Stimulated activated CD4-positive, alpha-beta T cell treated with anti-CD3 and anti-CD28 coated beads, Interleukin-1b, Interleukin-23, amount 100 ng/mL, for 1 hour (primary cell): ENCODE measurements at places on chromosomes 4 and X.

DNA sequence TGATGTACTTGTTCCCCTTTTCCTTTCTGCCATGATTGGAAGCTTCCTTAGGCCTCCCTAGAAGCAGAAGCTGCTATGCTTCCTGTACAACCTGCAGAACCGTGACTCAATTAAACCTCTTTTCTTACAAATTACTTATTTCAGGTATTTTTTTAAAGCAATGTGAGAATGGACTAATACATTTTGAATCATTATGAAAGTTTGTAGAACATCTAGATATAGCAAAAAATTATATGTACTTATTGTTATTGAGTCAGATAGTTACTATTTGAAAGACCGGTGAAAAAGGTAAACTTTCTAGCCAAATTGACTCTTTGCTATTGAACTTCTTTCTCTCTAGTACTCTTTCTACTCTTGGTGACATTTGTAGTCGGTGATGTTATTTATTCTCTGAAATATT, 777.3 kb upstream of the GALNTL6 start:
- DNase-seq: no peak

DNA sequence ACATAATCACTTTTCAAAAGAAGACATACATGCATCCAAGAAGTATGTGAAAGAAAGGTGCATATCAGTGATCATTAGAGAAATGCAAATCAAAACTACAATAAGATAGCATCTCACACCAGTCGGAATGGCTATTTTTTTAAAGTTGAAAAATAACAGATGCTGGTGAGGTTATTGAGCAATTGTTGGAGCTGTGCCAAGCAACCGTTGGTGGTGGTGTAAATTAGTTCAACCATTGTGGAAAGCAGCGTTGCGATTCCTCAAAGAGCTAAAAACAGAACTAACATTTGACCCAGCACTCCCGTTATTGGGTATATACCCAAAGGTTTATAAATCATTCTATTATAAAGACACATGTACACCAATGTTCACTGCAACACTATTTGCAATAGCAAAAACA, 14.2 kb downstream of the COX7B2 start:
- no peak for DNase-seq

DNA sequence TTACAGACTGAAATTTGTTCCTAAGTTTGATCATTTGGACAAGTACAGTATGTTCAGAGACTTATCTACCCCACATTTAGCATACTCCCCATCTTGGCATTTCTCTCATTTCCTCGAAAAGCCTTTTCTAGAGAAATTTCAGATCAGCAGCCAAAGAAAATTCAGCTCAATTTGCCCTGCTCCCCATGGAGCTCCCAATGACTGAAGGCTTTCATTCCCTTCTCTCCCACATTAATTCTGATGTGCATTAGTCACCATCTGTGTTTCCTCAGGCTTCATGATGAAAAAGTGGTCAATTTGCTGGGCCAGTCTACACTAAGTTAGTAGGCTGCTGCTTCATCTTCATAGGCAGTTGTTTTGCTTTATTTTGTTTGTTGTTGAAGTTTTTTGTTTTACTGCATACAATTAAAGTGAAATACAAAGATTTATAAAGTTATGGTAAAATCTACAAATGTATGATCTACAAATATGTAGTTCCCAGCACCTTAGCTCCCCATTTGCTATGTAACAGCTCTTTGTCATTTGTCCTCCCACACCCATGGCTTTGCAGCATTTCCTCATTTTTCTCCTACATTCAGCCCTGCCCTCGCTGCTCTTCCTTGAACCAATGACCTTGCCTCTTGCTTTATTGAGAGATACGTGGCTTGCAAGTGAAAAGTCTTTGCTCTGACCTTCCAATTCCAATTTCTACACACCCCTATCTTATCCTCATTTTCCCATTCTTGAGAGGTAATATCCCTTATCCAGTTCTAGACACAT, 193.9 kb downstream of the ANAPC10 start:
- no peak for DNase-seq

DNA sequence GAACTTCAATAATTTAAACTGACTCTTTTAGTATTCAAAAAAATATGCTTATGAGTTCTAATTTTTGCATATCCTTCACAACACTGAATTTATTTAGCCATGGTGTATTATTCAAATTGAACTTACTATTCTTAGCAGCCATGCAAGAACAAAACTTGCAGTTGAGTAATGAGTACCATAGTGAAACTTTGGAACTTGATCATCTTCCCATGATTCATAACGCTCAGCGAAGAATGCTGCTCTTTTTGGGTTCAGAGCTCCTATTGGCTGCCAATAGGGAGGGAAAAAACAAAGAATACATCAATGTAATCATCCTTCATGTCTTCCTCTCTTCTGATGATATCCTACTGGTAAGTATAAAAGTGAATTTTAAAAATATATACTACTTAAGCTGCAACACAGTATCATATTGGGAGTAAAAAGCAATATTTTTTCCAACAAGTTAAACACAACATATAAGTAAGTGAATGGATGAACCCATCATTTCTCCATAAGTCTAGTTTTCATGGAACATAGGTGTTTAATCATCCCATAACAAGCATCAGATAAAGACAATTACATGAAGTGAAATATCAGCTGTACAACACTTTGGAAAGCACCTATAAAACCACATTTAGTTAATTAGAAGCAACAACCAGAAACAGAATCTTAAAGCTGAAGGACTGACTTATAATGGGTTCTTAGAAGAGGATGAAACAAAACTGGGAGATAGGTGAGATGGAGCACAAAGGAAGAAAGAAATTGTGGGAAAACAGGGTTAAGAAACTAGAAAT, 145.2 kb upstream of the MAB21L2 start:
- DNase-seq: no peak

DNA sequence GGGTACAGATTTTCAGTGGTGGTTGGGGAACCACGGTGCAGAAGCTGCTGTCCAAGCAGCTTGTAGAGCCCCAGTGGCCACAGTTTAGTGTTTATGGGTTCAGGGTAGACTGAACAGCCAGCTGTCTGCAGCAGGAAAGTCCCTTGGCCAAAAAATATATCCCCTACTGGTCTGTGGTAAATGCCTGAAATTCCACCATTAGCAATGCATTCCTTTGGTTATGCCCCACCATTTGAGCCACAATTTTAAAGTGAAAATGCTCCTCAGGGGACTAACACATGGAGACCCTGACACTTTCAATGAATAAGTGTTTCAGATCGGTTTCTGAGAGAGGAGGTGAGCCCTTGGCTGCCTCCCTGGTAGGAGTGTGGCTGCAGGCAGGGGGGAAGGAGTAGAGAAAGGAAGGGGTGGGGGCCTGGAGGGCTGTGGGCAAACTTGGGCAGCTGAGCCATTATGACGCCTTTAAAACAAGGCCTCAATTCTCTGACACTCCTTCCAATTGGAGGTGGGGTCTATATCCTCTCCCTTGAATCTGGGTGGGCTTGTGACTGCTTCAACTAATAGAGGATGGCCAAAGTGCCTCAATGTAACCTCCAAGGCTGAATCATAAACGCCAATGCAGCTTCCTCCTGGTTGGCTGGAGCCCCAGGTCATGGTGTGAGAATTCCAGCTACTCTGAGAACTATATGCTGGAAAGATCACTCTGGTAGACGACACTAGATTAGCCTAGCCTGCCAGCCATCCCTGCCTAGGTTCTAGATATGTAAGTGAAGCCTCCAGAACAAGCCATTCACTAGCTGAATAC, 75.8 kb upstream of the ATP6AP2 start:
- no peak for DNase-seq

GRCh38 chrX:154022108-154022507, 2.4 kb upstream of the IRAK1 start:
- no peak for DNase-seq

DNA sequence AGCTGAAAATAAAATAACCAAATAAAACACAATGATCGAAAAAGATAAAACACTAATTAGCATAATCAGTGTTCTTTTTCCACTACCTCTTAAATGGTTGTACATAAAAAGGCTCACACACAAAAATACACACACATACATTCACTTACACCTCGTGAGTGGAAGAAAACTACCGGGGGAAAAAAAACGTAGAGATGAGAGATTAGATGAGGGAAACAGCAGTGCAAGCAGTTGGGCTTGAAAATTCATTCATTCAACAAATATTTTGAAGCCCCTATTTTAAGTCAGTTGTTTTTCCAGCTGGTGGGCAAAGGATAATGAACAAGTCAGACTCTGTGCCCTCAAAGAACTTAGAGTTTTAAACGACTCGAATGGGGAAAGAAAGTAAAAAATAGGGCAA, 1.0 kb downstream of the TBCK start:
- DNase-seq: no peak

- DNase-seq: no peak
Observed at GRCh38 chrX:34325460-34325859, 193.3 kb upstream of the FAM47A start.

DNA sequence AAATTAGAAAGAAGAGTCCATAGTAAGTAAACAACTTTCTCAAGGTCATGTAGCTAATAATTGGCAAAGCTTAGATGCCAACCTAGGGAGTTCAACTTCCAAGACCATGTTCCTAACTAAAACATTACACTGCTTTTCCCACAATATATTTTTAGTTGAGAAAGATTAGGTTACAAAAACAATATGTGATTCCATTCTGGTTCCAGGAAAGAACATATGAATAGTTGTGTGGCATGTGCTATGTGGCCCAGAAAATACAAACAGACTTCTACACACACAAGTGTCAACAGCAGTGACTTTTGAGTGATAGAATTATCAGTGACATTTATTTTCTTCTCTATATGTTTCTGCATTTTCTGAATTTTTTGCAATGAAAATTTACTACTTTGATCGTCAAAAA, 62.7 kb upstream of the EDNRA start:
- DNase-seq: no peak

- no peak for DNase-seq
Observed at GRCh38 chr4:184805462-184806228, 20.1 kb downstream of the ACSL1 start.

DNA sequence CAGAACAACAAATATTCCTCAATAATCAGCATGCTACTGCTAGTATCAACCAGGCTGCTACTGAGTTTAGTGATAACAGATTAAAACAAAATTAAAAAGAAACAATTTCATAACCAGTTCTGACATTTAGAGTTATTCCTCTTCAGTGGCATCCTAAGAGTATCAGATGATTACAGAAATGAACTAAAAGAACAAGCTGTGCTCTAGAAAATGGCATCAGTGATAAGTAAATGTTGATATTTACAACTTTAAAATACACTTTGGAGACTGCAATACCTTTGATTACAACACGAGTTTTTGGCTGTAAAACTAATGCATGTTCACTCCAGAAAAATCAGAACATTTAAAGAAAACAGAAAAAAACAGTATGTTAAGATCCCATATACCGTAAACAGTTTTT, 72.9 kb downstream of the ADGRA3 start:
- no peak for DNase-seq

- DNase-seq: no peak
Observed at GRCh38 chrX:105190252-105190853, 30.1 kb downstream of the TEX13A start.

DNA sequence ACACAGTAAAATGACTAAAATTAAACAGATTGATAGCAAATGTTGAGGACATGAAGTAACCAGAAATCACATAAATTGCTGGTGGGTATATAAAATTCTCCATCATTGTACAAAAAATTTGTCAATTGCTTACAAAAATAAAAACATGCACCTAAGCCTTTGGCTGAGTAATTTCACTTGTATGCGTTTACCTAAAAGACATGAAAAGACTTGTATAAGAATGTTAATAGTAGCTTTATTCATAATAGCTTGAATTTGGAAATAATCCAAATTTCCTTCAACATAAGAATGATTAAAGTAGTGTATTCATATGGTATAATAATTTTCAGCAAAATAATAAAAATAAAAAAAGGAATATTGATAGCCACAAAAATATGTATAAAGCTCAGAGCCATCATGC, 37.7 kb downstream of the PDHA2 start:
- DNase-seq: no peak

GRCh38 chrX:40579141-40579540, 1.6 kb upstream of the ATP6AP2 start:
- no peak for DNase-seq

GRCh38 chr4:107885865-107886264, 45.5 kb upstream of the CYP2U1 start:
- DNase-seq: no peak

- no peak for DNase-seq
Observed at GRCh38 chr4:117560329-117560728, 474.0 kb upstream of the NDST3 start.

- DNase-seq: no peak
Observed at GRCh38 chrX:39244147-39244546, 442.9 kb downstream of the MID1IP1 start.

DNA sequence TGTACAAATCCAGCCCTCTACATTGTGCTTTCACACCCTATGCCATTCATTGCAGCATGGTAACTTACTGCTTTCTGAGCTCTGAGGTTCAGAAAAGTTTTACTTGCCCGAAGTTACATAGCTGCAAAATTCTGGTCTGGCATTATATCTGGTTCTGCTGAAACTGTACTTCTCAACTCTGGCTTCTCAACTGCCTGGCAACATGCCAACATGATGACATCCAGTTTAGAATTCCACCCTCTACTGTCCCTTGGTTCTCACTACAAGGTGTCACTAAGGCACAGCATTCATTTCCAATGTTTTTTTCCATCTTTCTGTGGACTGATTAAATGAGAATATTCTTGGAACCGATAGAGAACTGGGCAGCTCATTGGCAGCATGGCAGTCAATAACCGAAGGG, 242.9 kb upstream of the PRPS2 start:
- DNase-seq: no peak

DNA sequence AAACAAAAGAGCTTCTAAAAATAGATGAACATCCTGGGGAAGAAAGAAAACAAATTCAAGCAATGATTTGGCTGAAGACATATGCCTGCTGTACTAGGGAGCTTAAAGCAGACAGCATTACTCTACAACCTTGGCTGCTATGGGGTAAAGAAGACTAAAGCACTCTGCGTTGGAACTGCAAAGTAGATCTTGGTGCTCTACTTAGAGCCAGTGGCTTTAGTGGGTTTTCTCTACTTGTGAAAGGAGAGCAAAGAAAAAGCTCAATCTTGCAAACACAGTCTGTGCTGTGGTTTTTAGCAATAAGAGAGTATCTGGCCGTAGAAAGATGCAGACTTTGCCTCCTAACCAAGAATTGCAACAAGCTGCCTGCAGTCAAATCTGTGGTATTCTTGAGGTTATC, 334.7 kb upstream of the NDST3 start:
- no peak for DNase-seq

DNA sequence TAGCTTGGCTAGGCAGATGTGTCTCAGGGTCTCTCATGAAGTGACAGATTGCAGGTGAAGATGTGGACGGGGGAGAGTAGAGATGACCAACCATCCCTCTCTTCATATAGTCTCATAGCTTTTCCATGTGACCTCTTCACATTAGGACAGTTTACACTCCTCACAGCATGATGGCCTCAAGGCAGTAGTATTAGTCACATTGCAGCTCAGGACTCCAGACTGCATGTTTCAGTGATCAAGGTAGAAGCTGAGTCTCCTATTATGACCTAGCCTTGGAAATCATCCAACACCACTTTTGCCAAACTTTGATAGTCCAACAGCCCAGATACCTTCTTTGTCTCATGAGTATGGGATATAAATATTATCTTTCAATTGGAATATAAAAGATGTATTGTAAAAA, 147.7 kb downstream of the GASK1B start:
- DNase-seq: no peak
